EH (cell line): ENCODE measurements at places on chromosomes 7 and 10.

DNA sequence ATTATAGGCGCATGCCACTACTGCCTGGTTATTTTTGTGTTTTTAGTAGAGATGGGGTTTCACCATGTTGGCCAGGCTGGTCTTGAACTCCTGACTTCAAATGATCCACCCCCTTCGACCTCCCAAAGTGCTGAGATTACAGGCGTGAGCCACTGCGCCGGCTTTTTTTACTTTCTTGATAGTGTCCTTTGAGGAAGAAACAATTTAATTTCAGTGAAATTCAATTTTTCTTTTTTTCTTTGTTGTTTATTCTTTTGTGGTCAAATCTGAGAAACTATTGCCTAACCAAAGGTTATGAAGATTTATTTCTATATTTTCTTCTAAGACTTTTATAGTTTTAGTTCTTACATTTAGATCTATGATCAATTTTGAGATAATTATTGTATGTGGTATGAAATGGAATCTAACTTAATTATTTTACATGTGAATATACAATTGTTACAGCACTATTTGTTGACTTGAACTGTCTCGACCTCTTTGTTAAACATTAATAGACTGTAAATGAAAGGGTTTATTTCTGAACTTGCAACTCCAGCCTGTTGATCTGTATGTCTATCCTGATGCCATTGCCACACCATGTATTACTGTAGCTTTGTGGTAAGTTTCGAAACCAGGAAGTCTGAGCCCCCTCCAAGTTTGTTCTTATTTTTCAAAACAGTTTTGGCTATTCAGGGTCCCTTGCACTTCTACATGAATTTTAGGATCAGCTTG is 19.8 kb upstream of the RASSF4 start:
- no peak for DNase-seq

- DNase-seq, result peak; percentile 85
Observed at GRCh38 chr10:112955582-112956421, 5.8 kb downstream of the TCF7L2 start.

DNA sequence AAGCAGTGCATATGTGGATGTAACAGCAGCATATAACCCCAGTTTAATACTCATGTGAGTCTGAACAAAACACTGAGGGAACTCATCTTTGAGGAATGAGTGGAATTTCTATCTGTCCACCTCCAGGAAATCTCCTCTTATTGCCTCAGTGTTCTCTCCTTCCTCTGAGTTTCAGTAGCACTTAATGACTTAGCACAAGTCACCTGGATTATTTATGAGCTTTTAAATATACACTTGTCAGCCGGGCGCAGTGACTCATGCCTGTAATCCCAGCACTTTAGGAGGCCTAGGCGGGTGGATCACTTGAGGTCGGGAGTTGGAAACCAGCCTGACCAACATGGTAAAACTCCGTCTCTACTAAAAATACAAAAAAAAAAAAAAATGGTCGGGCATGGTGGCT is 4.3 kb downstream of the LRRC20 start:
- DNase-seq, result peak; percentile 94

DNA sequence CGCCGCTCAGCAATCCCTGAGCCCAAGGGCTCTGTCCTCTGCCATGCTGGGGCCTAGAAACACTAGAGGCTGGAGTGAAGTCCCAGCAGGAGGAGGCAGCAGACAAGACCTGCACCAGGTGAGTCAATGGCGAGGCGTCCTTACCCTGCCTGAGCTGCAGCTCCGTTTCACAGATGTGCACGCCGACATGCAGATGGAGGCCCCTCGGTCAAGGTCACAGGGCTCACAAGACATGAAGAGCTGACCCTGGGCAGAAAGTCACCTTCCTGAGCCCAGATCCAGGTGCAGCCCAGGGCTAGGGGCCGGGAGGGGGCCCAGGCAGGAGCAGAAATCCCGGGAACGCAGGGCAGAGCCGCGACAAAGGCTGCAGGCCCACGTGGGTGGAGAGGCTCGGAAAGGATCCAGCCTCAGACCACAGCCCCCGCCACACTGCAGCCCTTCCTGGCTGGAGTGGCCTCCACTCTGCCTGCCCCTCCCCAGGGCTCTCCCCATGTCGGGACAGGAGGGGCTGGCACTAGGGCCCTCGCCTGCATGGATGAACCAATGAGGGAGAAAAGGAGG is 23.8 kb downstream of the PDGFA start:
- DNase-seq, result no peak

GRCh38 chr7:64893401-64893800 is 9.7 kb upstream of the ZNF273 start:
- no peak for DNase-seq

DNA sequence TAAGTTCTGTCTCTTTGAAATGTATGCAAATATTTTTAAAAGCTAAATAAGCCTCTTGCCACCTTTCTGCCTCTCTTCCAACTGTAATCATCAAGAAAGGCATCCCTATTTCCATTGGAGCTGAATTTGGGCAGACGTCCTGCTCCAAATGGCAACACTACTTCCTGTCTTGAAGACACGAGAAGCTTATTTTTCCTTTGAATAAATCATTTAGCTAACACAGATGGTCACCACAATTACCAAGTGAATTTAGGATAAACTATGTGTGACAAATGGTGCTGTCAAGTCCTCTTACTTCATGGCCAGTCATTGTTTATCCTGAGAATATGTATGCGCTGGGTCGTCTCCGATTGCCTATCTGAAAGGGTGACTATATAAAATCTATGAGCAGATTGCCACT is 268.0 kb downstream of the ANKRD7 start:
- no peak for DNase-seq

DNA sequence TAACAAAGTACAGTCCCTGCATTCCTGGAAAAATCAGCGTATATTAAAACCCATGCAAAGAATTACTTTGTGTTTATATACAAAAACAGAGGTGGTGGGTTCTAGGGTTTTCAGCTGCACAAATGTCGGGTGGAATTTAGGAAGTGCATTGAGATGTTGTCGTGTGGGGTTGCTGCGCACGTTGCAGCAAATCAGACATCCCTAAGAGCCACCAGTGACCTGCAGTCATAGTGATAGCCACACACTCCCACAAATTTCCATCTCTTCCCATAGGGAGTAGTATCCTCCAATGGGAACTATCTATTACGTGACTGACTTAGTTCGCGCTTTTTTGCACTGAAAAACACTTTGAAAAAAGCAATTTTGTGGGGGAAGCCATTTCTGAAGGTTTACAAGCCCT is 375.2 kb upstream of the GALNT17 start:
- DNase-seq, result no peak

DNA sequence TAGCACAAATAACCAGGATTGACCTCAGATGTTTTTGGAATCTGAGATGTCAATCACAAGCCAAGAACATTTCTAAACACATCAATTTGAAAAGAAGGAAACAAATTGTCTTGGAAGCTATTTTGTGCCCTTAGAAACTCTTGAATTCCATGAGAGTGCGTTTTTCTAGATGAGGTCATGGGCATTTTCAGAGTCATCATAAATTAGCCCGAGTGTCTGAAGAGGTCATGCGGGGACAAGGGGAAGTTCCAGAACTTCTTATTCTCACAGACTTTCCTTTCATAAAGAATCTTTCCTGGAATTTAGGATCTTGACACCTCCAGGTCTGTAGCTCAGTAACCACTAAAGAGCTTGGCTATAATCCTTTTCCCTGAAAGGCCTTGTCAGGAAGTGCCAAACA is 28.2 kb downstream of the IL2RA start:
- DNase-seq, result peak; percentile 77

- DNase-seq, result no peak
Observed at GRCh38 chr7:123598657-123599056, 3.0 kb upstream of the ASB15 start.

DNA sequence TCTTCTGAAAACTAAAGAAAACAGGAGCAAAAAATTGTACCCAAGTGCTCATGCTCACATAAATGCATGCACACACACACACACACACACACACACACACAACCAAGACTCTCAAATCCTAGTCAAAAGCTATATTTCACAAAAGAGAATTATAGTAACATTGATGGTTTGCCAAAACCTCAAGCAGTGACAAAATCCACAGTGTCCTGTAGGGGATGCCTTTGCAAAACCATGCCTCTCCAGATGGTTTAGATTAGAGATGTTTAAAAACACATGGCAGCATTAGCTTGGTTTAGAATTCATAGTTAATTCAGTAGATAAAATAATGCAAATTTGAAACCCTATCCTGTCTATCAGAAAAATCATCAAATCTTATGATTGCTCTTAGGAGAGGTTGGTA is 232.2 kb downstream of the DYNC1I1 start:
- peak; percentile 23 for DNase-seq

DNA sequence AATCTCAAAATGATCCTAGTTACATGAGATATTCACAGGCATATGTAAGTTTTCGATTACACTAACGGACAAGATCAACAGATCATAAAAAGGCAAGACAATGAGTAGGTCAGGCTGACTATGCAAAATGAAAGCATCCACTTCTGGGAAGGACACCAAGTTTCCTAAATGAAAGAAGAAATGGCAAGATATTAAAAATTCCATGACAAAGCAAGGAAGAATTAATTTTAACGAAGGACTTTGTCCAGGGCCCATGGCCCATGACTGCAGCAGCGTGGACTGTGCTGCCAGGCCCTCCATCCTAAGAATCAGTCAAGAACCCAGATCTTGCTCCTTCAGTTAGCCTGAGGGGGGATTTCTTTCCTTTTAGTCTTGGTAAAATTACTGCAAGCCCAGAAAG is 182.4 kb upstream of the FRMD4A start:
- DNase-seq, result peak; percentile 50

GRCh38 chr10:86685893-86686632 is 17.8 kb downstream of the LDB3 start:
- DNase-seq, result no peak

DNA sequence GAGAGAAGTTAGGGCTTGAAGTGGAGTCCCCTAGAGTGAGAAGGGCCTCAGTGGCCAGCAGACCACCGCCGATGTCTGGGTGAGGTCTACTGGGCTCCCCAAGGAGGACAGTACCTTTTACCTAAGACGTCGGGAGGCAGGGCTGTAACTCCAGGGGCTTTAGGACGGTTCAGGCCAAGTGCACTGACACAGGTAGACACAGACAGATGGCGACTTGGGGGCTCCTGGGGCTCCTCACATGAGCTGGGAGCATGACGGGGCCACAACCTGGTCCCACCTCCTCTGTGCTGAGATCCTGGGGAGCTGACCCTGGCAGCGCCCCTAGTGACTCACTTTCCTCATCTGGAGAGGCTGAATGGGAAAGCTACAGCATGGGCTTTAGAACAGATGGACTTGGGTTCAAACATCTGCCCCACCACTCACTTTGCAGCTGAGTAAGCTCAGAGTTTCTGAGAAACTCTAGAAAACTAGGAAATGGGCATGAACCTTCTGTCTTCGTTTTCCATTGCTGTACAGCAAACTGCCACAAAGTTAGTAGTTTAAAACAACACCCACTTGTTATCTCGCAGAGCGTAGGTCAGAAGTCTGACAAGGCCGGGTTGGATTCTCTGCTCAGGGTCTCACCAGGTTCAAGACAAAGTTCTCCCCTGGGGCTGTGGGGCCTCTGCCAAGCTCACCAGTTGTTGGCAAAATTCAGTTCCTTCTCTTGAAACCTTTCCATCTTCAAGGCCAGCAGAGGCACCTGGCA is 4.7 kb upstream of the COMTD1 start:
- DNase-seq, result no peak

- no peak for DNase-seq
Observed at GRCh38 chr10:13998163-13998835, 332.4 kb downstream of the FRMD4A start.

DNA sequence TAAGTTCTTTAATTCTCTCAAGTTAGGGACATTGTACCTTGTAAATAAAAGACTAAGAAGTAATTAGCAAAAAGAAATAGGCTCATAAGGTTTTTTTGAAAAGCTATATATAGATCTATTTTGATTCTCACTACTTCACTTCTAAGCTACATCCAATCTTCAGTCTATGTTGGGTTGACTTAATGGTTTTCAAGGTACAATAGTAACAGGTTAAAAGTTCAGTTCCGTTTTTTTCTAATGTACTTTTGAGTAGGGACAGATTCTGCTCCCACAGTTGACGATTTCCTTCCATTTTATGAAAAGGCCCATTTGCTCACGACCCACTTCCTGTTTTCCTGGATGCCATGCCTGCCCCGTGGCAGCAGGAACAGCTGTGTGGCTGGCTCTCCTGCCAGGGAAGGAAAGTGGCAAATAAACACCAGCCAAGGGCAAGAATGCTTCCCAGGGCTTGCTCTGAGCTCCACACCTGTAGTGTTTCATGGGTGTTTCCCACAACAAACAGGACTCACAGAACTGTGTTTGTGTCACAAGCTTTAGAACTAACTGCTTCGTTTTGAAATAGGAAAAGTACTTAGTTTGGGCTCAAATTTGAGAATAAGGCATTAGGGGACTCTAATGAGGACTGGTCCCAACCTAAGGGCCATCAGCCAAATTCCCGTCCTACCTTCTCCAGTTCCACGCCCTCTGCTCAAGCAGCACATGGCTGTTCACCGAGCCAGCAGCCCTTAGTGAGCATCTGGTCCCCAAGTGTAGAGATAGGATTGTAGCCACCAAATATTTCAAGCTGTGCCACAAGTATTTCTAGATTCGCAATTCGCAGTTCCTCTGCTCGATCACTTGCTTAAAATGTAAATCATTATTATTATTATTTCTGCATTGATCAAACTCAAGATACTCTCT is 240.7 kb downstream of the COBL start:
- no peak for DNase-seq

DNA sequence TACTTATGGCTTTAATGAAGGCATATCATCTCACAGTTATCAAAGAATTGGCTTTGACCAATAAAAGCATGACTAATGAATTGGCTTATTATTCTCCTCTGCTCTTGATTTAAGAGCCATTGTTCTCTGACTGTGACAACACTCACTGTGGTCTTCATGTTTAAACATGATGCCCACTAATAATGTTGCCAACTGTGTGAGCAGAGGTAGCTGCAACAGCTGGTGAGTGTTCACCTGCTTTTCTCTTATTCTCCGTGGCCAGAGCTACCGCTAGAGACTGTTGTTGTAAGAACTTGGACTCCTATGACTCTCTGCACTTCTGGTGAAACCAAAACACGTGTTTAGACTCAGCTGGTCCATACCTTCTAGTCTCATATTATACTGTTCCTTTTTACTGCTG is 335.9 kb downstream of the XPNPEP1 start:
- DNase-seq, result no peak
